Stimulated activated CD8-positive, alpha-beta memory T cell treated with anti-CD3 and anti-CD28 coated beads, Interleukin-7, amount 100 ng/mL, for 24 hours (primary cell): ENCODE measurements at places on chromosomes 3 and 15.

- no peak for DNase-seq
Measured at GRCh38 chr3:186035277-186035676, 73.6 kb downstream of the ETV5 start.

DNA sequence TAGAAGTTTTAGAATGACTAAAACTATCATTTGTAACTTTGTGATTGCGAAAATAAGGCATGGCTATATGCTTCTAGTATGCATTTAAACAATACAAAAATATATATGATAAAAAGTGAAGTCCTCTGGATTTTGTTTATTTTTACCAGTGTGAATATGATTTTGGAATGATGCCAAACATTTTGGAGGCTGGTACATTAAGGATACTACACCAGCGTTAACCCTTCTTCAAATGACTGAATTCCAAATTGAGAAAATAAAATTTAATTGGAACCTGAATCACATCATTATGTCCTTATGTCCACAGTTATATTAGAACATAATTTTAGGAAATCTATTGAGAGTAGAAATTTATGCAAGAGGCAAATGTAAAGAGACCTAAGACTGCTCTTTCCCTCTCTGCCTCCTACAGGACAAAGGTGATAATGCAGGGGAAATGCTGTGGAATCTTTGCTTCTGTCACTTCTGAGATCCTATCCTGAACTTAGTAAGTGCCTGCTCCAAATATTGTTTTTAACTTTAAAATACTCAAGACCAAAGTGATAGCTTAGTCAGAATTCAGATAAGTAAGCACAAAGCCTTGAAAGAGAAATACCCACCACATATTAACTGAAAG is 121.1 kb upstream of the NANOGP8 start:
- DNase-seq = no peak

DNA sequence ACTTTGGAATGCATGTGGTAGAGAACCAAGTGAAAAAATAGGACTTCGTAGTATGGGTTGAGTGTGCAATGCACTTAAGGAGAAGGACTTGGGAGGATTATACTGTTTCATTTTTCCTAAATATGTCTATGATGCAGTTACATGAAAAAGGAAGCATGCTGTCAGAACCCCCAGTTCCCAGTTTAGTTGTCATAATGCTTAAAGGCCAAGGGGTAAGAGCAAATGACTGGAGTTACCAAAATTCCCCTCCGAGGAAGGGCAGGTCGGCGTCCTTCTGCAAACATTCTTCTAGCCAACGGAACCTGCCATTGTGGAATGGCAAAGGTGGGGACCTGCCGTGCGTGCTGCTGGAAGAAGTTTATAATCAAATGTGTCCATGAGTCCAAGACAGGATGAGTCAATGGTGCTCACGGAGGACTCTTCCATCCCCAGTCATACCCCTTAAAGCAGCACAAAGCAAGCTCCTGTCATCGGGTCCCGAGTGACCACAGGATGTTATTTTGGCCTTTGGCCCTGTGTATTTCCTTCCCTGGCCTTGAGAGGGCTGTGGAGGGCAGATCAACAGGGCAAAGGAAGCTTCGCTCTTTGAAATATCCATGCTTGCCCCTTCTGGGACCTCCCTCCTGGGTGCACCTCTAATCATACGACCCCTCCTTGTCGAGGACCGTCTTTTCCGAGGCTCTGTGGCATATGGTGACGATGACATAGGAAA is 93.2 kb downstream of the SLCO3A1 start:
- no peak for DNase-seq

DNA sequence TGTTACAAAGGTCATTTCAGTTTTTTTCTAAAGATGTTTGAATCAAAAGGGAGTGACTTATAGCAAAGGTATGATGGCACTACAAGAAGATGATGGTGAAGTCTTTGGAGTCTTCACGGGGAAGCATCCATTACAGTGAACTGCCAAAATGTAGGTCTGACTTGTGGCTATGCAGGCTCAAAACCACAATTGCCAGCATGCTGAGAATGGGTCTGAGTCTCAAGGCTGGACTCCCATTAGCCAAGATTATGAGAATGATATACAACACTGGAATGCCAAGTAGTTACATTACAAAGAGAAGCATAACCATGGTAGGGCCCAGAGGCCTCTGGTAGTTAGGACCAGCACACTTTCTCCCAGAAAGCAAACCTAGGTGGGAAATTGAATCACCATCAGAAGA is 194.2 kb downstream of the MTHFS start:
- no peak for DNase-seq

DNA sequence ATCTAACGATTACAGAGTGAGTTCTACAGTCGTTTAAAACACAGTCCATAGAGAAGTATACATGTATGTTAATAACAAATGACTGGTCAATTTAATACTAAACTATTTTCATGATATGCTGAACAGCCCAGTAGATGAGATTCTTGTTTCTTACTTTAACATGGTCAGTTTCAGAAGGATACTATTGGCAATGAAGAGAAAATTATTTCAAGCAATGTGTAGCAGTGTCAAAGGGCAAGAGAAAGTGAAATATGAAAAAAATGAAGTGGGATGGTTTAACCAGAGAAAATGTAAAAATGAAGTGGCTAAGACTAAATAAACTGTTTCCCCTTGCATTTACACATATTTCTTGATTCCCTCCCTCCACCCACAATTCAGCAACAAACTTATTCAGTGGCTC is 192.1 kb upstream of the TTC14 start:
- no peak for DNase-seq

DNA sequence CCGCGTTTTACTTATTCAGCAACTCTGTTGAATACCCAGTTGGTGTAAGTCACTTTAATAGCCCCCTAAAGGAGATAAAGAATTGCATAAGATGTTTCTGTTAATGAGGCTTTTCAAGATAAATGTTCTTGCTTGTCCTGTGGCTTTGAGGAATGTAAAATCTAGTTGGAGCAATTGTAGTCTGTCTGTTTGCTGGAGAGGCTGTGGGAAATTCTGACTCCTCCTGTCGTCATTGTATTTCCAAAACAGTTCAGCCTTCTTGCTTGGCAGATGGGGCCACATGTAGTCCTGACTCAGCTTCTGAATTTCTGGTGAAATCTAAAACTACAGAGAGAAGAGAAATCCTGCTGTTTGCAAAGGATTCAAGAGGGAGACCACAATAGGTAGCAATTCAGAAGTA is 114.4 kb downstream of the RYR3 start:
- DNase-seq = no peak

DNA sequence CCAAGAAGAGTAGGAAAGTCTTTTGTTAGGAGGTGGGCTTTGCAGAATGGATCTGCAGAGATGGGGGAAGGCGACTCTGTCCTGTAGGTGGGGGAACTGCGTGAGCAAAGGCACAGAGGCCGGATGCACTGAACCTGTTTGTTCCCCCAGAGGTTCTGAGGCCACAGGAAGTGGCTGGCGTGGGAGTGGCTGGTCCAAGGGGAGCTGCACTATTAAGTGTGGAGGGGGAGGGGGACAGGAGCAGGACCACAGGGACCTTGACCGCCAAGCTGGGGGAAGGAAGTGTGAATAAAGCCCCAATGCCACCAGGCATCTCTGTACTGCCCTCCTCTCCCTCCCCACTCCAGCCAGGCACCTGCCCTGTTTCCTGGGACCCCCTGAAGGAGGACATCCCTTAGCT is 51.8 kb downstream of the CYP11A1 start:
- DNase-seq = no peak

GRCh38 chr3:176577447-176577846 is 619.8 kb downstream of the TBL1XR1 start:
- DNase-seq = no peak
